ENCODE measurements at places on chromosomes 1 and 21.

DNA sequence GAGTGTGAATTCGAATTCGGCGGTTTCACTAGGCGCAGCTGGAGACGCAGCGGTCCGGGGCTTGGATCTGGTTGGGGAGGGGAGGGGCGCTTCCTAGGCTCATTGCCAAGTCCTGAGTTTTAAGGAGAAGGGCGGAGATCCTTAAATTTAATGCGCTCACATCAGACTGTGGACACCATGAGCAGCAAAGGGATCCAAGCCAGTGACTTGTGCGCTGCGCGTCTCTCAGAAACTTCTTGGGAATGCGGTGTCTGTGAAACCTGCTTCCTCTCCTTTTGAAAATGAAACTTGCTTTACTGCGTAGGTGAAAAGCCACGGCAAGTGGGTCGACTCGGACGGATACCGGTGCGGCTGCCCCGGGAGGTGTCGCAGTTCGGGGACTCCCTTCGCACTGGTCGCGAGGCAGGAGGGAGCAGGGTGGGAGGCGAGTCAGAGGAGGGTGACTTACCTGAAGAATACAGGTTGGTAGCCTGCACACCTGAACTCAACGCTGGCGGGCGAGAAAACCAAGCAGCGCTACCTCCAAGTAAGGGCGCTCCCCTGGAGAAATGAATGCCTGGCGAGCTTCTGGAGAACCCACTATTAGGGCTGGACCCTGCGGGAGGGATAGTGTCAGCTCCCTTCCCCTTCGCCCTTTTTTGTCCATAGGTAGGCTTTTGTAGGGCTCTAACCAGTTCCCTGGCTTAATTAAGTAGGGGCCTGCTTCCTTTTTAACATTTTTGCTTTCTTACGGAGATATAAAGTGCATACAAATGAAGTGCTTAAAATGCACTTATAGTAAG, 992 bp downstream of the TENT5C start:
- DNase-seq: peak; percentile 30

GRCh38 chr1:63603810-63604209, 10.6 kb downstream of the PGM1 start:
- DNase-seq: no peak

DNA sequence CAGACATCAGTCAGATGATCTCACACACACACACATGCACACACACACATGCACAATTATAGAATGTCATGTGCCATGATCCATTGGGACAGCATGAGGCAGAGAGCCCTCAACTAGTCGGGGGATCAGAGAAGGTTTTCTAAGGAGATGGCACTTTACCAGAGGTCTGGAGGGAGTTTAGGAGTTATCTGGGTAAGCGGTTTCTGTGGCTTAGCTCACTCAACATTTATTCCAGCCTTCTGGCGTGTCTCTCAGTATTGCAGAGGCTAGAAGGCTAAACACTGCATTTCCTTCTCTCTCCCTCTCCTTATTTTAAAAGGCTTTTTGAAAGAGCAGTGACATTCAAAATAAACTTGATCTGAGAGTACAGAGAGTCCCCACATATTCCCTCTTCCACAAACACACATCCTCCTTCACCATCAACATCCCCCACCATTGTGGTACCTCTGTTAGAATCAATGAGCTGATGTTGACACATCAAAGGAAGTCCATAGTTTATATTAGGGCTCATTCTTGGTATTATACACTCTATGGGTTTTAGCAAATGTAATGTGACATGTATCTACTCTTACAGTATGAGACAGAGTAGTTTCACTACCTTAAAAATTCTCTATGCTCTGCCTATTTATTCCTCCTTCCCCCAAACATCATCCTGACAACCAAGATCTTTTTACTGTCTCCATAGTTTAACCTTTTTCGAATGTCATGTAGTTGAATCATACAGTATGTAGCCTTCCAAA, 9.0 kb upstream of the PLA2G2A start:
- DNase-seq: no peak

GRCh38 chr1:244395965-244396364, 55.7 kb downstream of the ADSS2 start:
- no peak for DNase-seq

DNA sequence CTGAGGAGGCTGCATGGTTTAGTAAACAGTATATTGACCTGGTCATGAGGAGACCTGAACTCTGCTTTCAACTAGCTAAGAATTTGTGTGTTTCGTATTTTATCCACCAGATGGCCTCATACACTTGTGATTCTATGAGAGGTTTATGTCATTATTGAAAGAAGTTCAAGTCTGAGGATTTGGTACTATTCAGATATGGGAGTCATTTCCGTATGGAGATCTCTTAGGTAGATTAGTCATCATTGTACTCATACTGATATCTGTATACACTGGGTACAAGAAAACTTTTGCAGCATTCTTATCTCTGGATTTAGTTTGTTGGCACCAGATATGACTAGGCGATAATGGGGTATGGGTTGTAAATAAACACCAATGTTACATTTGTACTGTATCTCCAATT, 26.6 kb downstream of the ATF6 start:
- no peak for DNase-seq

GRCh38 chr1:63845346-63845745, 71.5 kb downstream of the ROR1 start:
- DNase-seq: no peak

DNA sequence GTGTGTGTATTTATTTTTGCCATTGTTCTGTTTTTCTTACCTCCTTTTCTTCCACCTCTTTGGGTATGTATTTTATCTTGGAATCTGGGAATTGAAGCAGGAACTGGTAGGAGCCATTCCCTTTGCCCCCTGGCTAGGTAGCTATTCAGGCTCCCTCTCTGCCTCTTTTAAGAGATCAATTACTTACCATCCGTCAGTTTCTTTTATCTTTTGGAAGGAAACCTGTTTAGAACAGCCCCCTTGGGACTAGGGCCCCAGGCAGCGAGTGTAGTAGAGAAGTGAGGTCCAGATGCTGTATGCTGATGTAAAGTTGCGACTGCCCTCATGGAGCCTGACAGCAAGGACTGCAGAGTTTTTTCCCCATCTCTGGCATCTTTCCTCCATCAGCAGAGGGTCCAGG, 41.6 kb downstream of the KIRREL1 start:
- no peak for DNase-seq

GRCh38 chr21:25563361-25564116, 43.7 kb downstream of the MRPL39 start:
- DNase-seq: no peak

DNA sequence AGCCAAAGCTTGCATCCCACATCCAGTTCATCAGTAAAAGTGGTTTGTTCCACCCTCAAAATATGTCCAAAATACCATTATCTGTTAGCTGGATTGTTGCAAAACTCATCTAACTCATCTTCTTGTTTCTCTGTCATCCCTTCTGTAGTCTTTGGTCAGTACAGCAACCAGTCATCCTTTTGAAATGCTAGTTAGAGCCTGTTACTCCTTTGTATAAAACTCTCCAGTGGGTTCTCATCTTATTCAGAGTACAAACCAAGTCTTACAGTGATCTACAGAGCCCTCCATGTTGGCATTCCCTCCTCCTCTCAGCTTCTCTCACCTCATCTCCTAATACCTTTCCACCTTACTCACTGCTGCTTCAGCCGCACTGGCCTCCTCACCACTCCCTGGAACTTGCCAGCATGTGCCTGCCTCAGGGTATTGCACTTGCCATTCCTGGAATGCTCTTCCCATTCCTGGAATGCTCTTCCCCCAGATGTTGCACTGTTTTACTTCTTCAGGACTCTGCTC, 70.6 kb downstream of the LAMC1 start:
- no peak for DNase-seq

GRCh38 chr1:238404481-238404880, 513.8 kb upstream of the ZP4 start:
- no peak for DNase-seq

DNA sequence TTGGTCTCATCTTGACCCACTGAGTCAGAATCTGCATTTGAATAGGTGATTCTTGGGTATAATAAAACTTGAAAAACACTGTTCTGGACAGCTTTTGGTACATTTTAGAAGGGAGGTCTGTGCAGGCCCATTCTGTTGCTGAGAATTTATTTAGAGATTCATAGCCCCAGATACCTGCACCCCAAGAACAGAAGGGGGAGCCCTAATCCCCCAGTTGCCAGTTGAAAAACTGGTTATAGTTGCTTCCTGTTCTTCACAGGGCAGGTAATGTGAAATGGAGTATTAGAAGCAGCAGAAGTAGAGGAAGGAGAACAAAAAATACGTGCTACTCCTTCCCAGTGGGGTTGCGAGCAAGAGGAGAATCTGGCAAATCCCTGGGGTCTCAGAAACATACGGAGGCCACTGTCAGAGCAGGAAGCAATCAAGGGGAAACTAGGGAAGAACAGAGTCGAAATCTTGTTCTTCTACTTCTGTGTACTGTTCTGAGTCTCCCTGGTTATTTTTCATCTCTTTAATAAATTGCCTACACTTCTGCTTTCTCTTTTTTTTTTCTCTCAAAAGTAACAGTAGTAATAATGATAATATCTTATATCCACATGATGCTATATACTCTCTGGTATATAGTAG, 4.6 kb upstream of the CLCA2 start:
- peak; percentile 28 for DNase-seq

DNA sequence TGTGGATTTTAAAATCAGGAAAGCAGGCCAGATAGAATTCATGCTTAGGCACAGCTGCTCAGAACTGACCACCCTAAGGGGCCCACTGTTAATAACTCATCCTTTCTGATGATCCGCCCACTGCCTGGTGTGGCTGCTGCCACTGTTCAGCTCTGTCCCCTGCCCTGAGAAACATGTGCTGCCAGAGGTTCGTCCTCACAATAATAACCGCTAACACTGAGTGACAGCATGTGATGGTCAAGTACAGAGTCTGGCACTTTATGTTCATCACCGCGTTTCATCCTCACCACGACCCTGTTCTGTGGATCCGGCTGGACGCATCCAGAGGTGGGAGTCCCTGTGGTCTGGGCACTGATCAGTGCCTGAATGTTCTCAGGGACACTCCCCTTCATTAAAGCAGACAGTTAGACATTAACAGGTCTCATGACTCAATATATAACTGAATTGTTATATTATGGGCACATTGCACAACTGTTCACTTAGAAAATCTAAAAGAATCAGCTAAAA, 108.6 kb downstream of the SIM2 start:
- DNase-seq: no peak

DNA sequence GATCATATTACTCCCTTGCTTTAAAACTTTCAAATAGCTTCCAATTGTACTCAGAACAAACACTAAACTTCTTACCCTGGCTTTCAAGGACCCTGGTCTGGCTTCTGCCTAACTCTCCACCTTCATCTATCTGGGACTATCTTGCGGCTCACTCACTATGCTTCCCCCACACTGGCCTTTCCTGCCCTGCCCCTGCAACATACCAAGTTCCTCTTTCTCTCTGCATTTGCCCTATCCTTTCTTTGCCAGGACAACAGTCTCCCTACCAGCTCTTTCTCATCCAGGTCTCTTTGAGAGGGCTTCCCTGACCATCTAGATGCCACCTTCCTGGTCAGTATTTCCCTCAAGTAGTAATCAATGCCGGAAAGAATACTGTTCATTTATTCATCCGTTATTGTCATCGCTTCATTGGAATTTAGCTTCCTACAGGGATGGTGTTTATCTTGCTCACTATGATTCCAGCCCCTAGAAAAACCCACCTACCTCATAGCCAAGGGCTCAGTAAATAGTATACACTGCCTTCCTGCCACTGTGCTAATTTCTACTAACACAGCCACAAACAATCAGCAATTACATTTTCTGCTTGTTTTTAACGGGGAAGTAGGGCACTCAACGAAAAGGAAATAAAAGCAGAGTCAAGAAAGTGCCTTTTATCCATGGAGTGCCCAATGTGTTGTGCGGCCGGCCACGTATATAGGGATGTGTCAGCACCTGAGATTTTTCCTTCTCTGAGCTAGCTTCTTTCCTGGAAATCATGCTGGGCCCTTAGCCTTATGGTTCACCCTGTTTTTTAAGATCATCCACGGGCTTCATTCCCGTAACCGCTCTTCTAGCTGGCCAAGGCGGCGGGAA, 521 bp upstream of the CDC7 start:
- no peak for DNase-seq

DNA sequence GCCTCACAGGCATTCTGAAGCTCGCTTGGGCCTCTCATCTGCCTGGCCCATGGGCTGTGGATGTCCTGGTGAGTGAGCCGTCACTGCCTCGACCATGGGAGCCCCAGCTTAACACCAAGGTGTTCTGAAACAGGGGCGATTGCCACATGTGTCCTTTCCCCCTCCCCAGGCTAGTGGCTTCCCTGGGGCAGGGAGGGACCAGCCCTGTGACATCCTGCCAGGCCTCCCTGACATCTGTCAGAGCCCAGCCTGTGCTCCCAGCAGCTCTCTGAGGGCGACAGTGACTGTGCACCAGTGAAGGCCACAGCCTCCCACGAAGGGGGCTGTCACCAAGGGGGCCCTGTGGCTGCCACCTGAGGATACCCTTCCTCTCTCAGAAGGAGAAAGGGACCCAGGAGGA, 35.9 kb upstream of the CCDC27 start:
- no peak for DNase-seq

GRCh38 chr1:8666389-8667167, 150.9 kb downstream of the RERE start:
- DNase-seq: no peak

DNA sequence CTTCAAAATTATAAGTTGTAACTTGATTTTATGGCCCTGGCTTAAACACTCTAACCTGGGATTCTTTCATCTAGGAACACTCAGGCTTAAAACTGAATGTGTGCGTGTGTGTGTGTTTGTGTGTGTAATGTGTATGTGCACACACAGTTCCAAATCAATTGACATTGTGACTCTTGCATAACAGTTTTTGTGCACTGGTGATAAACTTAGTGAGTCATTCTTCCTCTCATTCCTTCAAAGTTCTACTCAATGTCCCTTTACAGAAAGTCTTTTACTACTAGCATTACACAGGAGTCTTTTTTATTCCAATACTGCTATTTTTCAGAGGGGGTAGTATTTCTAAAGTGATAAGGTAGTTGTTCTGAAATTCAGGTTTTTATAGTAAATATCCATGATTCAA, 943.6 kb downstream of the KCNT2 start:
- no peak for DNase-seq

GRCh38 chr1:15950763-15951295, 25.1 kb downstream of the ZBTB17 start:
- DNase-seq: peak; percentile 64

GRCh38 chr1:207745285-207745684, 6.6 kb upstream of the CD46 start:
- DNase-seq: no peak

DNA sequence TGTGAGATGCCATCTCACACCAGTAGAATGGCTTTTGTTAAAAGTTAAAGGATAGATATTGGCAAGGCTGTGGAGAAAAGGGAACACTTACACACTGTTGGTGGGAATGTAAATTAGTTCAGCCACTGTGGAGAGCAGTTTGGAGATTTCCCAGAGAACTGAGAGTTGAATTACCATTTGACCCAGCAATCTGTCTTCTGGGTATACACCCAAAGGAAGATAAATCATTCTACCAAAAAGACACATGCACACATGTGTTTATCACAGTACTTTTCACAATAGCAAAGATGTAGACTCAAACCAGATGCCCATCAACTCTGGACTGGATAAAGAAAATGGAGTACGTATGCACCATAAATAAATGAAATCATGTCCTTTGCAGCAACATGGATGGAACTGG, 88.6 kb upstream of the LRRC8D start:
- no peak for DNase-seq
